ENCODE measurements at places on chromosomes 3 and 15.

GRCh38 chr3:126208606-126209256 lies 28.3 kb upstream of the ALDH1L1 start:
- DNase-seq, result no peak

- no peak for DNase-seq
Measured at GRCh38 chr3:55440104-55440708, 46.9 kb downstream of the WNT5A start.

GRCh38 chr3:94544131-94544789 lies 481.4 kb downstream of the NSUN3 start:
- DNase-seq, result no peak

DNA sequence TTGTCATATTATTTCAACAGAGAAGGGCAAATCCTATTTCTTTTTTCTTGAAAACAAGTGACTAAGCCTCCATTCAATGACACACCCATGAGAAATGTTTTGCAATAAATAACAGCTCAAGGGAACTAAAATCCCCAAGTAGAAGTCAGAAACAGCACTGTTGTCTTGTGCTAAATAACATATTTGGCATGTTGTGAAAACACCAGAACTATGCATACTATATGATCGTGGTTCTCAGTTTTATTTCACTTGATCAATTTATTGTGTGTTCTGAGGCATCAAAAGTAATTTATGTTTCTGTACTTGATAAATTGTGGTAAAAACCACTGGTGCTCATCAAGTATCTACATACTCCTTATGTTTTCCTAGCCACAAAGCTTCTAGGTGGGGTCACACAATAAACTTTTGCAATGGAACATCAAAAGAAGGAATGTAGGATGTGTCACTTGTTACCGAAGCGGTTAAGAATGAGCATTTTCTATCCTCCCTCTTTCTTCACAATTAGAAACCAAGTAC lies 691.7 kb upstream of the CBLB start:
- no peak for DNase-seq

All from activated CD4-positive, CD25-positive, alpha-beta regulatory T cell (primary cell).